ENCODE measurements at places on chromosomes 1 and 21.

DNA sequence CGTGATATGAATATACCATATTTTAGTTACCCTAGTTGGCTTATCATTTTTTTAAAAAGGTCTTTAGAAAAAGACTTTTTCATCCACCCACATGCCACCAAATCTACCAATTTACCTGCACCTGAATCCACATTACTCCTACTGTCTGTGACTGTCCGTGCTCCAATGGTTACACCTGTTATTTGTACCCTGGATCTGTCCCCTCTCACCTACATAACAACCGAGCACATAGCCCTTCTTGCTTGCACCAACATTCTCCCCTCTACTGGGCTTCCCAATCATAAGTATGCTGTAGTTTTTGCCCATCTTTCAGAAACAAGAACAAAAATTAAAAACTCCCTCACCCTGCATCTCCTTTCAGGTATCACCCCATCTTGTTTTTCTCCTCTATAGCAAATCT lies 17.6 kb downstream of the SOD1 start:
- DNase-seq = no peak

GRCh38 chr21:39029086-39029755 lies 154.0 kb downstream of the PSMG1 start:
- no peak for DNase-seq

- DNase-seq = no peak
Measured at GRCh38 chr1:211912844-211913432, 82.4 kb upstream of the LPGAT1 start.

GRCh38 chr1:3405974-3406867 lies 48.2 kb upstream of the ARHGEF16 start:
- DNase-seq = no peak

- no peak for DNase-seq
Measured at GRCh38 chr1:171663036-171663853, 10.8 kb upstream of the MYOC start.

DNA sequence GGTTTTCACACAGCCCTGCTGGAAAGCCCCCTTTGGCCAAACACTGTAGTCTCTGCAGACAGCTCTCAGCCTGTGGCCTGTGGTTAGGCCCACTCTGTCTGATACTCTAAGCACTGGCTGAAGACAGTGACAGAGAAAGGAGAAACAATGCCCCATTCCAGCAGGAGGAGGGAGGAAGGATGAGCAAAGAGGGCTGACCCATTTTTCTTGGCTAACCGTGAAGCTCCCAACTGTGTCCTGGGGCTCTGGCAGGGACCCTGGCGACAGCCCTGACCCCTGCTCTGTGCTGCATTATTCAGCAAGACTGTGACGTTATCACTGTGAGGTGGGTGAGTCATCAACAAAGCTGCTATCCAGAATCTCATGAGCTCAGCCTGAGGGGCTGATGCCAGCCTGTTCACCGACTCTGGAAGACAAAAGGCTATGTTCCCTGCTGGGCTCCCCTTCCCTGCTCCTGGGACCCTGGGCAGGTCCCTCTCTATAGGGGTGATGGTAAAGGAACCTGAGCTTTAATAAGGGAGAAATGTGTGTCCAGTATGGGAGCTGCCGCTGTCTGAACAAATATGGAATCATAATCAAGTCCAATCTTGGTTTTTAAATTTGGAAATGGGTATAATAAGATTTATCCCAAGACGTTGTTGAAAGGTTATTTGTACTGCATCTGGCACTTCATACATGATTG lies 107.0 kb downstream of the RHOU start:
- no peak for DNase-seq

DNA sequence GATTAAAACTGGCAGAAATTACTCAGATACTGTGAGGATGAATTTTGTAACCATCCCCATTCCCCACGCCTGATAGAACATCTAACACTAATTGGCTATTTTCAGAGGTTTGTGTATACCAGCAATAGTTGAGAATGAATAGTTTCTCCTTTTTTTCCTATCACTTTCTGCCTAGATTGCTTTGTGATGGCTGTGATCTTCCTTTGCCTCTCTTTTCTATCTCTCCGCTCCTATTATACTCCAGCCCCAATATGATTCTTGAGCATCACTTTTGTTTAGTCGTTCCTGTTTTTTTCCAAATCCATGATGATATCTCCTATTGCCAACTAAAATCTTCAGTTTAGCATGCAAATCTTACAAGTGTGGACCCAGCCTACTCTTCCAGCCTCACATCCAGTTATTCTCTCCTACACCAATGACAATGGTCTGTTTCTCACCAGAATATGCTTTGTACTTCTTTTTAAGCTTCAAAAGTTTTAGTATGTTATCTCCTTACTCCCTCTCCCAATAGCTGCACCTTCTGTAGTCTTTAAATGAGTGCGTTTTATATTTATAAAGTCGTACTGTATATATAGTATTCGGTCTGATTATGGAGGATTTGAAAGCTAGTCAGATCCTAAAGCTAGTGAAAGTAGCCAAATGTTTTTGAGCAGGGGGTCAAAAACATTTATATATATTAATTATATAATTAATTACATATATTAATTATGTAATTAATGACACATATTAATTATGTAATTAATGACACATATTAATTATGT lies 25.2 kb downstream of the MAGI3 start:
- no peak for DNase-seq

DNA sequence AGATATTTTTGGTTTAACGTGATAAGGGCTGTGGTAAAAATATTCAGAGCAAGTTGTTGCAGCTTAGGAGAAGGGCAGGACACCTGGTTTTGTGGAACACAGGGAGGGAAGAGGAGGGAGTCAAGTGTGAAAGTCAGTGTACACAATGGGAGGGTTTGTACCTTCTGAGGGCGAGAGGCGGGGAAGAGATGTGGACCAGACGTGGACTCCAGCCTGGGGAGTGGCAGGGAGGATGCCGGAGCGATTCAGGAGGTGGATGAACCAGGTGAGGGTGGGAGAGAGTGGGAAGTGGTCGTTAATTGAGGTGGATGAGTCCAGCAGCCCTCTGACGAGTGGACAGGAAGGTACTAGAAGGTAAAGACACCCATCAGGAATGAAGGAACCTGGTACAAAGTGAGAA lies 52.2 kb upstream of the IRF2BP2 start:
- DNase-seq = no peak
